IPS DF 6.9 (cell line): ENCODE measurements at places on chromosomes 2 and 18.
A peak's percentile ranks its signal among the peaks of the same experiment; 100 is the strongest.

DNA sequence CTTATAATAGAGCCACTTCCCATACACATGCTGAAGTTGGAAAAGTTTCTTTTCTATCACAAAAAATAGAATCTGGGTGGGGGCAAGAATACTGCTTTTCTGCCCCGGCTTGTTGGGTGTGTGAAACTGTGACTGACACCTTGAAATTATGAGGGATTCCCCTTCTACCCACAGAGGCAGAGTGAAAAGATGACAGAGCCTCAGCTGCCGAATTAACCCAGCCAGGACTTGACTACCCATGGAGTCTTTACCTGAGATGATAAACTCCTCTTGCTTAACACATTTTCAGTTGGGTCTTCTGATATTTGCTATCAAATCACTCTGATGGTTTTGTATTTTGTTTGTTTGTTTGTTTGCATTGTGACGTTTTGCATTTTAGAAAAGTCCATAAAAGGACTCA is 66.0 kb upstream of the PMAIP1 start:
- no peak for DNase-seq

GRCh38 chr2:80531319-80531718 is 226.8 kb upstream of the LRRTM1 start:
- DNase-seq, result no peak

DNA sequence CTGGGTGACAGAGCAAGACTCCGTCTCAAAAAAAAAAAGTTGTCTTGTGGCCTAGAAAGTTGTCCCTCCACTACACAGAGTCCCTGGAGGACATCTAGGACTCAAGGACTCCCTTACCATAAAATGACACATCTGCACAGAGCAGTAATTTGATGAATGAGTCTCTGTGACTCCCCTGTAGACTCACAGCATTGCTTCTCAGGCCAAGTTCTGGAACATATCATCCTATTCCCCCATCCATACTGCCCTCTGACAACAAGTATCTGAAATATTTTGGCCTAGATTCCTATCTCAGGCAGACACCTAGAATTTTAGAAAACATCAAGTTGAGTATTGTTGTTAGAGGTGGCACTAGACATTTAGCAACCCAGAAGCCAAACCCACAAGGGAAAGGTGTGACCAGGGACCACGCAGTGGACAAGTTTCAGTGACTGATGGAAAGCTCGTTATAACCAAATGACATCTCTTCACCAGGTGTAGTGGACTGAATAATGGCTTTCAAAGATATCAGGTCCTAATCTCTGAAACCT is 97.9 kb upstream of the ATP8B1 start:
- DNase-seq, result no peak

- DNase-seq, result no peak
Observed at GRCh38 chr2:182187130-182187529, 201.5 kb downstream of the PPP1R1C start.

DNA sequence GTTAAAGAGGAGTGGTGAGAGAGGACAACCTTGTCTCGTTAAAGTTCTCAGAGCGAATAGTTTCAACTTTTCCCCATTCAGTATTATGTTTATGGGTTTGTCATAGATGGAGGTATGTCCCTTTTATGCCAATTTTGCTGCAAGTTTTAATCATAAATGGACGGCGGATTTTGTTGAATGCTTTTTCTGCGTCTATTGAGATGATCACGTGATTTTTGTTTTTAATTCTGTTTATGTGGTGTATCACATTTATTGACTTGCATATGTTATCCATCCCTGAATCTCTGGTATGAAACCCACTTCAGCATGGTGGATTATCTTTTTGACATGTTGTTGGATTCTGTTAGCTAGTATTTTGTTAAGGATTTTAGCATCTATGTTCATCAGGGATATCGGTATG is 1123.8 kb upstream of the KLHL29 start:
- DNase-seq, result no peak

DNA sequence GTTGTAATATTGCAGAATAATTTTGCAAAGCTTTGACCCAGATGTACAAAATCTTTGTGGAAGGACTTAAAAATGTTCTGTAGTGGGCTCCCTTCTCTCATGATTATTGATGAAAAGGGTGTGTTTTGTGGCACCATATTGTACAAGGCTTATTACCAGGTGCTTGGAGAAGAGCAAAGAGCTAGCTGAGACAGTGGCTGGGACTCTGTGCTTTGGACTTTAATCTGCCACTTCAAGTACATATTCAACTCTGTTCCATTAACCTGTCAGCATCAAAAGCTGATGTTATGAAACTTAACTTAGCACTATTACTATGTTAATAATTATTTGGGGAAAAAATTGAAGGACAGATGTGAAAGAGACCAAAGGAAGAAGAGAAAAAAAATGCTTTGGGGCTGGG is 31.0 kb downstream of the CCDC195 start:
- DNase-seq, result no peak

DNA sequence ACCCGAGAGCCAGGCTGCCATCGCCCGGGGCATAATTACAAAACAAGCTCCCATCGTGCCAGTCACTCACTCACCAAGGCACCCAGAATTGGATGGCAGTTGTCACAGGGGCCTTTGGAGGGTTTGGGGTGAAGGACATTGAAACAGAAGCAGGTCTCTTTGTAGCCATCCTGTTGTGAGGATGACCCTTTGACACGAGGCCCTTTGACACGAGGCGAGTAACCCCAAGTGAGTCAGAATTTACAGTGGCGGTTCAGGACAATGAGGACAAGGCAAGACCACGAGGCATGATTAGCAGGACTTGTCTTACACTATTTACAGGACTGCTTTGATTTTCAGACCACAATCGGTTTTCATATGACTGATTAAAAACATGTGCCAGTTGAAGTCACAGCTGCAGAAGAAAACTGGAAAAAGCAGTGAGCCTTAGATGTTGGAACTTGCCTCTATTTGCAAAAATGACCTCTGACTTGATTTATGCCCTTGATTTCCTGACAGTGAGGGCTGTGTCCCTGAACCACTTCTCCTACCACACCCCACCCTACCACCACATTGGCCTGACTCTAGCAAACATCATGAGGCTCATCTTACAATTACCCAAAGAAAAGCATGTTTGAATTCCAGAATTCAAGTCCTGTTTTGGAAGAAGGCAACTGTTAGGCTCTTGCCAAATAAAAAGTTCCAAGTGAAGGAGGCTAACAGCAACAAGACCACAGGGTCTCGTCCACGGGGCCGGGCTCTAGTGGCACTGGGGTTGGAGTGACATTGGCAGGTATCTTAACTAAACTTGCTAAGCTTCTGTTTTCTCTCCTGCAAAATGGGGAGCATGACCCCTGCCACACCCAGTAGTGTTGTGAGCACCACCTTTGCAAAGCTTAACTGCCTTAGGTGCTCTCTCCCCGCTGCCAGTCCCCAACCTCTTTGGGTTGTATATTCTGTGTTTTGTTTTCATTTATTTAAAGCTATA is 64.4 kb upstream of the FOSL2 start:
- no peak for DNase-seq

- no peak for DNase-seq
Observed at GRCh38 chr2:127633556-127634065, 12.3 kb upstream of the GPR17 start.

GRCh38 chr2:238905224-238905623 is 57.3 kb downstream of the TWIST2 start:
- no peak for DNase-seq

DNA sequence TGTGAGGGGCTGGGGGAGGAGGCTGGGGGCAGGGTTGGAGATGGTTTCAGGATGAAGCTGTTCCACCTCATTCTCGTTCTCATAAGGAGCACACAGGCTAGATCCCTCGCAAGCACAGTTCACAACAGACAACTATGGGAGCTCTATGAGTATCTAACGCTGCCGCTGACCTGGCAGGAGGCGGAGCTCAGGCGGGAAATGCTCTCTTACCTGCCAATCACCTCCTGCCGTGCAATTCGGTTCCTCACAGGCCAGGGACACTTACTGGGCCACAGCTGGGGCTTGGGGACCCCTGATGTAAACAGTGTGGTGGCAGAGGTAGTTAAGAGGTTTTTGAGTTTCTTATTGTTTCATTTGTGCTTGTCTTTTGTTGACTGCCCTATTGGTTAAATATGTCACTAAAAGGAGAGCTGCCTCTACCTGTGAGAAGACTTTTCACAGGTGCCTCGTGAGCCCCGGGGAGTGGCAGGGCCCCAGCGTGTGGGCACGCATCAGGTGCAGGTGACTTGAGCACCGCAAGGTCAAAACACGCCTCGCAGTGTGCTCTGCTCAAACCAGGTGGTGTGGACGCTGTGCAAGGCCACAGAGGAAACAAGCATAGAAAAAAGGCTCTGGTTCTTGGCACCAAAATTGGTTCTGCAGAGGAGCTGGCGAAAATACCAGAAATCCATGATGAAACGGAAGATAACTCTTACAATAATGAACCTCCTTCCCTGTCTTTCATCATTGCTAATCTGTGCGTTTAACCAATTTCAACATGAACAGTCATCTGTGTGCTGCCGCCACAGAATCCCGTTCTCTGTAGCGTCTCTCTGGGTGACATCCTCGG is 10.2 kb downstream of the MLPH start:
- DNase-seq, result no peak

DNA sequence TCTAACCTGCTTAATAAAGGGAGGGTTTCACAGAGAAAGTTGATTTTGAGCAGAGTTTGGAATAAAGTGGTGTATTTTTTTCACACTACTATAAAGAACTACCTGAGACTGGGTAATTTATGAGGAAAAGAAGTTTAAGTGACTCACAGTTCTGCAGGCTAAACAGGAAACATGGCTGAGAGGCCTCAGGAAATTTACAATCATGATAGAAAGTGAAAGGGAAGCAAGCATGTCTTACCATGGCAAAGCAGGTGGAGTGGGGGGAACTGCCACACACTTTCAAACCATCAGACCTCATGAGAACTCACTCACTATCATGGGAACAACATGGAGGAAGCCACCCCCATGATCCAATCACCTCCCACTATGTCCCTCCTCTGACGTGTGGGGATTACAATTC is 546.7 kb downstream of the EPHA4 start:
- no peak for DNase-seq

DNA sequence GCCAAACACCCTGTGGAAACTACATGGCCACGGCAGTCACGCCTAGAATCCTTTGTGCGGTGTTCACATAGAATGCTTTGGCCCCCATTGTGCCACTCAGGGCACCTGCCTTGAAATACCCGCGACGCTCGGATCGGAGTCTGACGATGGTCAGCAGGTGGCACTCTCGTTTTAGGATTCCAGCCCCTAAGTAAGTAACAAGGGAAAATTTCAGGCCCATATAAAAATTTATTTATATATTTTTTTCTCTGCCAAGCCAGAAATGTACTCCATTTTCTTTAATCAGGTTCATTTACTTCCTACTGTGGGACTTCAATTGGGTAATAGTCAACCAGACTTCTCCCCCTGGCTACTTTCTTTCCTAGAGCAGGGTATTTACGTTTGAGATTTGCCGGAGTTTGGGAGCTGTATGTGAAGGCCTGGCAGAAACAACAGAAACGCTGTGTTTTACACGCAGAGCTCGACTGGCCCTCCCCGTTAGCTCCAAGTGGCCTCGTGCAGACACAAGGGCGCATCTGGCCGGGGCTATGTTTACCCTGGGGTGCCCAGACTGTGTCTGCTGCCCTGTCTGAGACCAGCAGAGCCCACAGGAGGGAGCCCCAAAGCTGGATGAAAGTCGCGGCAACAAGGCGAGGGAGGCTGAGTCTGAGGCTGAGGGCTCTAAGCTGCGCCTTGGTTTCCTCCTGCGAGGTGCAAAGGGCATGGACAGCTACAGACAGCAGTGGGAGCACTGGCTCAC is 41.6 kb downstream of the LRRC30 start:
- DNase-seq, result peak; percentile 52

DNA sequence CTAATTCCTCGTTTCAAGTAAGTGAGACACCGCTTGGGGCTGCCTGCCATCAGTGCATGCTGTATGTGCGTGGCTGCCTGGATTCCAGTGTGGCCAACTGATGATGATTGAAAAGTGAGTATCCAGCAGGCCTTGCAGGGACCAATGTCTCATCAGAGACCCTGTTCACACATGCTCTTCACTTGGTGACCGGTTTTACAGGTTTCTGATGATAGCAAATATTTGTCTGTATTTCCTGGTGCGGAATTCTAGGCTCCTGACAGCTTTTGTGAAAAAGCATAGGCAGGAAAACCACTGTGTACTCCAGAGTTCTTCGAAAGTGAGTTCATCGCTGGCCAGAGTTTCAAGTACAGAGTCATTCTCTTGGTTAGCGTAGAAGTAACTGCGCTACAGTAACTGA is 13.8 kb upstream of the YWHAQ start:
- DNase-seq, result no peak

GRCh38 chr18:11587846-11588245 is 21.6 kb upstream of the SLC35G4 start:
- no peak for DNase-seq

GRCh38 chr2:15006667-15007066 is 374.1 kb downstream of the LRATD1 start:
- DNase-seq, result no peak

- no peak for DNase-seq
Observed at GRCh38 chr18:23433360-23433759, 19.7 kb upstream of the RIOK3 start.

DNA sequence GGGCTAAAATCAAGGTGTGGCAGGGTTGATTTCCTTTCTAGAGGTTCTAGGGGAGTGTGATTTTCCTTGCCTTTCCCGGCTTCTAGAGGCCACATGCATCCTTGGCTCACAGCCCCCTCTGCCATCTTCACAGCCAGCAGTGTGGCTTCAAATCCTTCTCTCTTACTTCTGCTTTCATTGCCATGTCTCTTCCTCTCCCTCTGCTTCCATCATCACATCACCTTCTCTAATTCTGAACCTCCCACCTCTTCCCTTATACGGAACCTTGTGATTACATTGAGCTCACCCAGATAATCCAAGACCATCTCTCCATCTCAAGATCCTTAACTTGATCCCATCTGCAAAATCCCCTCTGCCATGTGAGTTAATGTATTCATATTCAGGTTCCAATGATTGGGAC is 56.2 kb upstream of the RMDN2 start:
- no peak for DNase-seq

DNA sequence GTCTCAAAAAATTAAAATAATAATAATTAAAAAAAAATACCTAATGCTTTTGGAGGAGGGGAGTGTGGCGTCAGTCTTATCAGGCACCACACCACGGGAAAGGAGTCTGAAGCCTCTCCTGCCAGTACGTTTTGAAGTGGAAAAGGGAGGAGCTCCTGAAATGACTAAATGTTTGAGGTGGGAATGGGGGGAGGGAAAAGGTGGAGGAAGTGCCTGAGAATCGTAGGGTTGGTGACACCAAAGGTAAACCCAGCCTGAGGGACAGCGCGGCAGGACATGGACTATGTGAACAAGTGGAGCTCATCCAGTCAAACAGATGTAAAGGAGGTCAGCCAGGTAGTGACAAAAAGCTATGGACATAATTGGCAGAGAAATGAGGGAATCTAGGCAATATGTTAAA is 42.2 kb upstream of the EPHA4 start:
- DNase-seq, result no peak

- DNase-seq, result no peak
Observed at GRCh38 chr2:213166109-213166508, 14.7 kb upstream of the IKZF2 start.
